Keratinocyte (primary cell): ENCODE measurements at places on chromosomes 13 and 19. TPM values are rescaled to one million over a fixed set of nuclear protein-coding genes. Genes with fewer than 3 reads are reported as not detected.

Gene PLK5
- 0.05 to 0.26 TPM (median 0.06 TPM) in 3 replicates for polyA plus RNA-seq

Gene FGF14
- under 0.01 to 0.09 TPM in 2 of 3 replicates, not detected in the other for polyA plus RNA-seq

- no peak for DNase-seq
Observed at GRCh38 chr19:38617764-38618589, at the start of gene MAP4K1. Gene MAP4K1, minus strand, starts transcription at chr19:38617953. Its CDS starts 58 bp downstream, at chr19:38617895.

DNA sequence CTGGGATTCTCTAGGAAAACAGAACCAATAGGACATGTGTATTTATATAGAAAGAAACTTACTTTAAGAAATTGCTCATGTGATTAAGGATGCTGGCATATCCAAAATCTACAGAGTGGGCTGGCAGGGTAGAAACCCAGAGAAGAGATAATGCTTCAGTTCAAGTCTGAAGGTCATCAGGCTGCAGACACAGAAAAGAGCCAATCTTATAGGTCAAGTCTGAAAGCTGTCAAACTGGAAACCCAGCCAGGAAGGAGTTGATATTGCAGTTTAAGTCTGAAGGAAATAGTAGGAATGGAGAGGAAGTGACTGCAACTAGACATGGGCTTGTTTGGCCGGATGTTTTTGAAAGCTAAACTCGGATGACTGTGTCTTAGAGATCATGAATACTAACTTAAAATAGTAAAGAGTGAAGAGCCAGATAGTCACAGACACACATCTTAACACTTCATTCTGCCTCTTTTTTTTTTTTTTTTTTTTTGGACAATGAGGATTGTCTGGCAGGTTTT lies 125.3 kb upstream of the GPC6 start:
- DNase-seq: no peak

GRCh38 chr13:46901721-46902120 lies 4.9 kb upstream of the HTR2A start:
- no peak for DNase-seq

Gene ZNF296
- 0.13 to 1.6 TPM (median 0.25 TPM) in 3 replicates for polyA plus RNA-seq

DNA sequence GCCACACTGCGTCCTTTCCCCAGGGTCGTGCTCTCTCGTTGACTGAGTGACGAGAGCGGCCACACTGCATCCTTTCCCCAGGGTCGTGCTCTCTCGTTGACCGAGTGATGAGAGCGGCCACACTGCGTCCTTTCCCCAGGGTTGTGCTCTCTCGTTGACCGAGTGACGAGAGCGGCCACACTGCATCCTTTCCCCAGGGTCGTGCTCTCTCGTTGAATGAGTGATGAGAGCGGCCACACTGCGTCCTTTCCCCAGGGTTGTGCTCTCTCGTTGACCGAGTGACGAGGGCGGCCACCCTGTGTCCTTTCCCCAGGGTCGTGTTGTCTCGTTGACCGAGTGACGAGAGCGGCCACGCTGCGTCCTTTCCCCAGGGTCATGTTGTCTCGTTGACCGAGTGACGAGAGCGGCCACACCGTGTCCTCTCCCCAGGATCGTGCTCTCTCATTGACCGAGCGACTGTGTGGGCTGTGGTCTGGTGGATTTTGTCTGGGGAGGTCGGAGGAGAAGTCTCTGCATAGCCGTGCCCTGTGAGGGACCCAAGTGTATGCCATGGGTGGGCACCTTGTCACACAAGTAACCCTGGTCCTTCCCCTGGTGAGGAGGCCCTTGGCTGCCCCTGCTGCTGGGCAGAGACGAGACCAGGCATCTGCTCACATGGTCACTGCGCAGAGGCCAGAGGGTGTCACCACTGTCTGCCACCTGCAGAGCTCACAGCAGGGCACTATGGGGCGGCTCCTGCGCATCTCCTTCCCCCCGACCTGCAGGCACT lies 107.7 kb downstream of the KDM4B start:
- no peak for DNase-seq

Gene GRIN2D
- polyA plus RNA-seq: 0.01 to 0.14 TPM (median 0.04 TPM) in 3 replicates

- DNase-seq: no peak
Observed at GRCh38 chr13:50446611-50447010, 396.9 kb downstream of the DLEU7 start.

GRCh38 chr19:35509861-35510625 lies 3.4 kb downstream of the DMKN start:
- peak; percentile 78 for DNase-seq

DNA sequence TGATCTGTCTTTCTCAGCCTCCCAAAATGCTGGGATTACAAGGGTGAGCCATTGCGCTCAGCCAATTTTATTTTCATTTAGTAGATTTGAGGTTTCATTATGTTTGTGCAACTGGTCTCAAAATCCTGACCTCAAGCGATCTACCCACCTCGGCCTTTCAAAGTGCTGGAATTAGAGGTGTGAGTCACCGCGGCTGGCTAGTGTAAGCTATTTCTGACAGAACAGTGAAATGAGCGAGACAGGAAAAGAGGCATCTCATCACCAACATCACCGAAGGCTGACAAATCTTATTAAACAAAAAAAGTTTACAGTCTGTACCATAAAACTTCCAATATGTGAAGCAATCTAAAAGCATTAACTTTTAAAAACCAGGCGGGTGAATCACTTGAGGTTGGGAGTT lies 12.2 kb upstream of the ZNF888 start:
- no peak for DNase-seq

- DNase-seq: no peak
Observed at GRCh38 chr19:3387645-3388589, 21.5 kb downstream of the NFIC start.

DNA sequence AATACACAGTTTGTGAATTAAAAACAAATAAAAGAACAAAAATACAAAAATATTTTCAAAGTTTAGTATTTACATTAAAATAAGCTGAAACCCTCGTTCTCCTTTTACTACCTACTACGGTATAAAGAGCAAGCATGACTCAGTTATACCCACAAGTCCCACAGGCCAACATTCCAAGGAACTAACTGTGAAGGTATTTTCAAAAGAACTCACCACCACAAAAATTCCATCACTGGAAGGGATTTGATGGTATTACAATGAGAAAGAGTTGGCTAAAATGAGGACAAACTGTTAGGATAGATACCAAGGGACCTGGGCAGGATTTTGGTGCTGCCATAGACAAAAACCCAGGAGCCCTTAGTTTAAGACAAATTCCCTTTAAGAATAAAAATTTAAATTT lies 122.7 kb downstream of the TBC1D4 start:
- peak; percentile 55 for DNase-seq

- DNase-seq: no peak
Observed at GRCh38 chr19:15562861-15563260, 52.2 kb upstream of the CYP4F8 start.

- no peak for DNase-seq
Observed at GRCh38 chr13:51003642-51004041, 94.1 kb downstream of the RNASEH2B start.

GRCh38 chr13:32695602-32696250 lies 109.5 kb downstream of the PDS5B start:
- no peak for DNase-seq

- no peak for DNase-seq
Observed at GRCh38 chr13:51222686-51223559, 725 bp downstream of the FAM124A start.

Gene CYP2F1
- not detected in 3 replicates for polyA plus RNA-seq

DNA sequence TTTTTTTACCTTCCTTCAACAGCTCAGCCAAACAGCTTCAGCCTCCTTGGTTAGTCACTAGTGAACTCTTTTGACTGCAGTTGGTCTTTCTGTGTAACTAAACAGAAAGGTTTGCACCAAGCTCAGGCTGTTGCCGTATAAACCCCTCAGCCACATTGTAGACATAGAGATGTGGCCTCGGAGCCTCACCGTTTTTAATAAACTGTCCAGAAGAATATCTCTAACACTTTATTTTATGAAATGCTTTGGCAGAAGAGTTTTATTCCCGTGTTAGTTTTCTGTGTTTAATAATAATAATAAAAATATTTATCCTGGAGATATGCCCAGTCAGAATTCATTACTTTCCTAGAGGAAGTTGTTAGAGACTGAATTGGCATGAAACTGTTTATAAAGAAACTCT lies 171.7 kb upstream of the MAB21L1 start:
- no peak for DNase-seq

- DNase-seq: no peak
Observed at GRCh38 chr13:65936249-65936648, 1293.9 kb downstream of the PCDH9 start.

- no peak for DNase-seq
Observed at GRCh38 chr19:45512881-45513483, 5.7 kb downstream of the VASP start.

DNA sequence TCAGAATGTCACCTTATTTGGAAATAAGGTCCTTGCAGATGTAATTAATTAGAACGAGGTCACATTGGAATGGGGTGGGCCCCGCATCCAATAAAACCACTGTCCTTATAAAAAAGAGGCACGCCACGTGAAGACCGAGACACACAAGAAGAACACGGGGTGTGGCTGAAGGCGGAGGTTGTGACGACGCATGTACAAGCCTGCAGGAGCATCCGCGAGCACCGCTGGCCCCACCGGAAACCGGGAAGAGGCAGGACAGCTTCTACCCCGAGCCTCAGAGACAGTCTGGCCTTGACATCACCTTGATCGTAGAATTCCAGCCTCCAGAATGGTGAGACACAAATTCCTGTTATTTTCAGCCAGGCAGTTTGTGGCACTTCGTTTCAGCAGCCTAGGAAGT lies 177.9 kb downstream of the COL4A1 start:
- DNase-seq: no peak

DNA sequence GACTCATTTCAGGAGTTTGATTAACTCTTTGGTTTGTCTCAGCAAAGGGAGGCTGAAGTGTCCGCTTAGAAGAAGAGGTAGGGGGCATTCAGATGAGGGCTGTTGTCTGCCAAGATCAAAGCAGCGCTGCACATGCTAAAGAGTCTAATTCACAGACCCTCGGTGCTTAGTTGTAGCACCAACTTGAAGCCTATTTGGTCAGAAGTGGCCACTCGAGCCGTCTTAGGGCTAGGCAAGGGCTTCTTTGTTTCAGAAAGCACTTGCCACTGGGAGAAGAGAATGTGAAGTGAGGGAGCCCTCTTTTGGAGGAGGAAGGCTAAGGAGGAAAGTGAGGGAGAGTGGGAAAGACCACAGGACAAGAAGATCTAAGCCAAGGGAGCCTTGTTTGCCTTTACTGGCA lies 313.4 kb upstream of the TMTC4 start:
- DNase-seq: no peak

DNA sequence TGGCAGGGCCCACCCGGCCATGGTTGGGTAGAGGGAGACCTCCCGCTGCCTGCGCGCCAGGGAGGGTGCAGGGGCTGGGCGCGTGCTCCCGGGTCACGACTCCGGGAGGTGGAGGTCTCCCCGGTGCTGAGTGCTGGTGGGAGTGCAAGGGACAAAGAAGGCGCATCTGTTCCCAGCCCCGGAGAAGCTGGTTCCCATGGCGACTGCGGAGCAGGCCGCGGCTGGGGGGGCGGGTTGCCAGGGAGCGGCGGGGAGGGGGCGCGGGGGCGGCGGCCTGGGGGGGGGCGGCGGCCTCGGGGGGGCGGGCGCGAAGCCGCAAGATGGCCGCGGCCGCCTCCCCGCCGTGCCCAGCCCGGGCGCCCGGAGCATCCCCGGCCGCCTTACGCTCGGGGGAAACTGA lies 1.2 kb downstream of the CBARP start:
- no peak for DNase-seq

DNA sequence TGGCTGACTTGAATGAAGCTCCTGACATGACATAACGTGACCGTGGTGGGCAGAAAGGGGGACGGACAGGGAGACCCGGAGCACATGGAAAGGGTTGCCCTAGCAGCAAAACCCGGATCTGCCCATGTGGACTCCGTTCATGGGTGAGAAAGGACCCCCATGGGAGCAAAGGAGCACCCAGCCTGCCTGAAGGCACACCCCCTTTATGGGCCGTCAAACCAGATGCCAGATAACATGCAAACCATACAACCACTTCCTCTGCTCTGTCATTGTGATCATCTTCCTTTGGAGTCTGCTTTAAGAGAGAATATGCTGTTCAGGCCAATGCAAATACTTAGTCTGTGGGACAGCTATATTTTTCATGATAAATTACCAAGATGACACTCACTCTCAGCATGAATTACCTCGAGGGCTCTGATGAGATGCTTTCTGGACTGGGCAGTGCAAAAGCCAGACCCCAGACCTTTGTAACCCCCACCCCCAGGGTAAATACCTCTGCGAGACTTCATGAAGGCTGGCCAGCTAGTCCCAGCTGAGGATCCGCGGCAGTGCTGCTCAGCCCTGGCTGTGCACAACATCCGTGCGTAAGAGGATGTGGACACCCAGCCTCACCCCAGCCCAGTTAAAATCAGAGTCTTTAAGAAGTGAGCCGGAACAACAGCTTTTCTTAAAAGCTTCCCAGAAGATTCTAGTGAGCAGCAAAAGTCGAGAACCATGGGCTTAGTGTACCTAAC lies 126.6 kb downstream of the USP12 start:
- no peak for DNase-seq

Gene C19orf38
- 0.14 to 0.22 TPM in 2 of 3 replicates, not detected in the other for polyA plus RNA-seq

Gene EFNB2
- polyA plus RNA-seq: 29.4 to 68.0 TPM (median 38.9 TPM) in 3 replicates

Gene CCL25
- not detected in 3 replicates for polyA plus RNA-seq

Gene ITGBL1
- 0.33 to 3.1 TPM (median 2.1 TPM) in 3 replicates for polyA plus RNA-seq
